ENCODE measurements at places on chromosomes 16 and 17. TPM values are rescaled to one million over a fixed set of nuclear protein-coding genes. Genes with fewer than 3 reads are reported as not detected.

KRT28 gene
- total RNA-seq = not detected

PLD6 gene
- 3.5 TPM for total RNA-seq

KRTAP17-1 gene
- total RNA-seq = not detected

ZACN gene
- total RNA-seq = not detected

SOST gene
- 3.4 TPM for total RNA-seq

SLC5A11 gene
- total RNA-seq = not detected

HS3ST3A1 gene
- 1.5 TPM for total RNA-seq

TMC7 gene
- total RNA-seq = 0.87 TPM

RAMP2 gene
- total RNA-seq = 0.19 TPM

MYH8 gene
- total RNA-seq = not detected

LLGL2 gene
- total RNA-seq = 0.44 TPM

CDT1 gene
- total RNA-seq = 5.0 TPM

PARD6A gene
- total RNA-seq = 3.4 TPM

PRAC1 gene
- not detected for total RNA-seq

PDE6G gene
- total RNA-seq = not detected

FBXO39 gene
- 0.37 TPM for total RNA-seq

C16orf54 gene
- total RNA-seq = not detected

KRTAP1-1 gene
- not detected for total RNA-seq

HSD17B1 gene
- total RNA-seq = 1.2 TPM

GNGT2 gene
- total RNA-seq = 0.66 TPM

CCL7 gene
- 0.19 TPM for total RNA-seq

SMTNL2 gene
- total RNA-seq = not detected

CCL4 gene
- total RNA-seq = not detected

ODF4 gene
- not detected for total RNA-seq

MT1A gene
- 0.44 TPM for total RNA-seq

SPDYE4 gene
- not detected for total RNA-seq

MED13 gene
- 50.4 TPM for total RNA-seq

KRT34 gene
- not detected for total RNA-seq

ITGA2B gene
- total RNA-seq = not detected

HOXB5 gene
- total RNA-seq = not detected

BCAR1 gene
- 35.9 TPM for total RNA-seq

NLK gene
- 15.7 TPM for total RNA-seq

FAHD1 gene
- total RNA-seq = 74.9 TPM

SHISA6 gene
- total RNA-seq = not detected

PRR15L gene
- not detected for total RNA-seq

CDRT15L2 gene
- not detected for total RNA-seq

SLC16A6 gene
- 0.92 TPM for total RNA-seq

C17orf67 gene
- total RNA-seq = 0.53 TPM

NPIPB9 gene
- total RNA-seq = 1.2 TPM

NPIPA8 gene
- total RNA-seq = 0.40 TPM

GPR142 gene
- not detected for total RNA-seq

NETO2 gene
- total RNA-seq = 1.4 TPM

HS3ST6 gene
- not detected for total RNA-seq

HOXB8 gene
- total RNA-seq = not detected

SPNS3 gene
- not detected for total RNA-seq

CIBAR2 gene
- not detected for total RNA-seq

CXCL16 gene
- total RNA-seq = 1.5 TPM

GUCY2D gene
- not detected for total RNA-seq

SHCBP1 gene
- total RNA-seq = 16.4 TPM

LDHD gene
- total RNA-seq = 0.31 TPM

GCGR gene
- not detected for total RNA-seq
